Stimulated activated CD4-positive, alpha-beta T cell treated with anti-CD3 and anti-CD28 coated beads, Interleukin-15, amount 100 ng/mL, for 1 hour (primary cell): ENCODE measurements at places on chromosomes 4 and X.

DNA sequence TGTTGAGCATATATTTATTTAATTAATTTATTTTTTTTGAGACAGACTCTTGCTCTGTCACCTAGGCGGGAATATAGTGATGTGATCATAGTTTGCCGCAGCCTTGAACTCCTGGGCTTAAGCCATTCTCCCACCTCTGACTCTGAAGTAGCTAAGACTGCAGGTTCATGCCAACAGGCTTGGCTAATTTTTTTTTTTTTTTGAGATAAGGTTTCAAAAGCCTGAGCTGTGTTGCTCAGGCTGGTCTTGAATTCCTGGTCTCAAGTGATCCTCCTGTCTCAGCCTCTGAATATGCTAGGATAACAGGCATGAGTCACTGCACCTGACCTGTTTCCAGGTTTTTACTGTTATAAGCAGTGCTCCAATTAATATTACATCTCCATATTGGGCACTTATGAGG is 4.8 kb downstream of the ADD1 start:
- no peak for DNase-seq

GRCh38 chr4:82906469-82906868 is 5.9 kb downstream of the THAP9 start:
- DNase-seq = no peak

DNA sequence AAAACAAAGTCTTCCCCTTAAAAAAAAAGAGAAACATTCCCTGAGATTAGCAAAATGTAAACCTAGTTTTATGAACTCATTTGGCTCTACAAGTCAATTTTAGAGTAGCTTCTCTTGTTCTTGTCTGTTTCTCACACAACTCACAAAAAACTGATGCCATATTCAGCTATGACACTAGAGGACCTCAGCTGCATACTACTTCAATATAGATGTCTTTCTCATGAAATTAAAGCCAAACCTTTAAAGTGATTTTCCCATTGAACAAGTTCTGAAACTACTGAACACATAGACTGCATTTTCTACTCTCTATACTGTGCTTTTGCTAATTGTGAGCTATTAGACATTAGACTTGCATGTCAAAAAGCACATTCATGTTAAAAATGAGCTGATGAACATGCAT is 49.8 kb downstream of the TBCK start:
- DNase-seq = no peak

- no peak for DNase-seq
Measured at GRCh38 chr4:80336582-80336981, 1.1 kb downstream of the CFAP299 start.

- DNase-seq = no peak
Measured at GRCh38 chr4:41976775-41977516, 4.6 kb upstream of the DCAF4L1 start.

DNA sequence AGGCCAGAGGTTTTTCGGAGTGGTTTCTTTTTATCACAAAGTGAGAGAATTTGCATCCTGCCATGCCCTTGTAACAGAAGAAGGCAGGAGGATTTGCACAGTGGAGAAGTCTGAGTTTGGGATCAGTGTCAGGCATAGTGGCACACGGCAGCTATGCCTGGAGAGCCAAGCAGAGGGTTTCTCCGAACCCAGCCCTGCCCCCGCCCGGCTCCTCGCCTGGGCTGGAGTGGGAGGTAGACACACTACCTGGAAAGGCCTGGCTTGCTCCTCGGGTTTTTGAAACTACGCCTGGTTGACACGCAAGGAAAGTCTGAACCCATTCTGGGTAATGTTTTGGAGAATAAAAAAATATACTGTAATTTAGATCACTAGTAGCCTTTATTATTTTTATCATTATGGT is 1653.6 kb upstream of the TENM3 start:
- no peak for DNase-seq

DNA sequence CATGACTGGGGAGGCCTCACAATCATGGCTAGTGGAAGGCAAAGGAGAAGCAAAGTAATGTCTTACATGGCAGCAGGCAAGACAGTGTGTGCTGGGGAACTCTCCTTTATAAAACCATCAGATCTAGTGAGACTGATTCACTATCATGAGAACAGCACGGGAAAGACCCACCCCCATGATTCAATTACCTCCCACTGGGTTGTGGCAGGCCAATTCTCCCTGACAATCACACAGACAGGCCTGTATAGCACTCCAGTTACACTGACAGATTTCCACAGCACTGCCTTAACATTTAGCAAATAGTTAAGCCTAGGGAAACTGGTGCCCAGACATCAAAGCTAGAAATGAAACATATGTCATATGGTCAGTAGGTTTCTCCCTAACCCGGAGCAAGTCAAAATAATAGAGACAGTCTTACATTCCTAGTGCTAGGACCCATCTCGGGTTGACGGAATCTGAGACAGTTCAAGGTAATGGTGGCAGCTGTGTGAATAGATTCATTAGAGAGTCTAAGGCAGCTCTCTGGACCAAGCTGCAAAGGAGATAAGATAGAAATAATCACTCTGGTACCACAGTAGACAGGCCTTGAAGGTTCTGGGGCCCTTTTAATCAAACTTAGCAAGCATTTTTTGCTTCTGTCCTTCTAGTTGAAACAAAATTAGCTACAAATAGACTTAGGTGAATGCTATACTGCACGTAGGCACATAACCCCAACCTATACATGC is 9.4 kb upstream of the HERC5 start:
- no peak for DNase-seq
